8988T (cell line): ENCODE measurements at places on chromosomes 11 and 22.

- no peak for DNase-seq
These were observed 257.7 kb downstream of the TBC1D22A start for GRCh38 chr22:47020166-47020565.

DNA sequence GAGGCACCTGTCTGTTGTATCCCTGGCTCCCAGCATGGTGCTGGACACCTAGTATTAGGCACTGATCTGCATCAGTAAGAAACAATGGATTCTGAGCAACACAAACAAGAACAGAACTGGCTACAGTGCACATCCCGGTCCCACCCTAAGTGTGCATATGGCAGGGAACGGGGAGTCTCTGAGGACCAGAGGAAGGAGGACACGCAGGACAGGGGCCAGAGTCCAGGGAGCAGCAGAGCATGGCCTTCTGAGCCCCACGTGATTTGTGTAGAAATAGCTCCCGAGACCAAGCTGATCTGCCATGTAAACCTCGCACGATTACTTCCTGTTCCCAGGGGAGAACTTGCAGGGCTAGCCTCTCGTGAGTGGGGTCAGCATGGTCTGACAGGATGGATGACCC is 12.7 kb upstream of the SNX32 start:
- DNase-seq, result no peak

- no peak for DNase-seq
These were observed 9.1 kb downstream of the CTSF start for GRCh38 chr11:66559142-66559865.

DNA sequence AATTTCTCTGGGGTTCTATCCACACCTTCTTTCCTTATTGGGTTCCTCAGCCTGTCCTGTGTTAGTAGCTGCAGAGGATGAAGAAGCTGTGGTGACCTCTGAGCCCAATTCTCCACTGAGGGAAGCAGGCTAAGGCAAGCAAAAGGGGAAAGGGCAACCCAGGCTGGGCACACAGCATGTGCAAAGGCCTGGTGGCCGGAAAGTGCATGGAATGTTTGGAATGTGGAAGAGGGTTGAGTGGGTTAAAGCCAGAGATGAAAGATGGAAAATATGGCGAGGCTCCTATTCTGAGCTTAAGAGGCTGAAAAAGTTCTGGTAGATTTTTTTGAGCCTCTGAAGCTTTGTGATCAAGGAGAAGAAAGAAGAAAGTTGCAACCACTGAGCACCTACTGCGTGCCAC is 247.1 kb downstream of the MIAT start:
- DNase-seq, result no peak

- DNase-seq, result no peak
These were observed 63.8 kb upstream of the TOP3B start for GRCh38 chr22:22046370-22046769.

DNA sequence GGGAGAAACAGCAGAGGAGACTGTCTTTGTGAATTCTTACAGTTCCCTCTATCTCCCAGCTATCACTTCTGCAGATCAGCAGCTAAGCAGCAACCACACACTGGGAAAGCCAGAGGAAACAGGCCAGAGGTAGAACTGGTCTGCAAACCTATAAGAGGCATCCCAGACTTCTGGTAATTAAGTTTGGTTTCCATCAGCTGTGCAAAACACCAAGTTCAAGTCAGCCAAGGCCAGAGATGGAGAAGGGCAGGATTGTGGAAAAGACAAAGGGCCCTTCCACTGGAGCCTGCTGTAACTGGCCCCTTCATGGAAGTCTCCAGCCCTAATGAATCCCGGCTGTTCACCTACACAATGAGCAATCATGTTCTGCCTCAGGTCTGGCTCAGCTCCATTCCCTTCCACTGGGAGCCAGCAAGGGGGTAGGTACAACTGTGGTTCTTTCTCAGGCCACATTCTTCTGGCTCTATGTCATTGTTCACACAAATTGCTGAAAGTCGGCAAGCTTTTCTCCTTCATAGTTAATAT is 4.6 kb upstream of the PAMR1 start:
- DNase-seq, result no peak

GRCh38 chr11:35487532-35488078 is 37.8 kb downstream of the PAMR1 start:
- DNase-seq, result peak; percentile 26

- DNase-seq, result no peak
These were observed 40.7 kb downstream of the PACSIN2 start for GRCh38 chr22:42974223-42974622.

DNA sequence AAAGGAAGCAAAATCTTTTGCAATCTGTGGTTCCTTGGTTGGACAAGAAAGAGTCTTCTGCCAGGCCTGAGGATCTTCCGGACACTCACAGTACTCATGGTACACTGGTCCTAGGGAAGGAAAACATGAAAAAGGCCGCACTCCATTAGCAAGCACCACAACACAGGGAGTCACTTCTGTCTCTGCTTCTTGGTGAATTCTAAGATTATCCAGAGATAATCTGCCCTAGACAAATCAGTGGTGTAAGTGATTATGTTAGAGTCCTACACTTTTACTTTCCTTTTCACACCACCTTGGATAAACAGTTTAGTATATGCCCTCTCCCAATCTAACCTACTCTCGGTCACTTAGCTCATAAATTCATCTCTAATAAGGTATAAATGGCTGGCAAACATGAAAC is 11.9 kb downstream of the POGLUT3 start:
- DNase-seq, result no peak

DNA sequence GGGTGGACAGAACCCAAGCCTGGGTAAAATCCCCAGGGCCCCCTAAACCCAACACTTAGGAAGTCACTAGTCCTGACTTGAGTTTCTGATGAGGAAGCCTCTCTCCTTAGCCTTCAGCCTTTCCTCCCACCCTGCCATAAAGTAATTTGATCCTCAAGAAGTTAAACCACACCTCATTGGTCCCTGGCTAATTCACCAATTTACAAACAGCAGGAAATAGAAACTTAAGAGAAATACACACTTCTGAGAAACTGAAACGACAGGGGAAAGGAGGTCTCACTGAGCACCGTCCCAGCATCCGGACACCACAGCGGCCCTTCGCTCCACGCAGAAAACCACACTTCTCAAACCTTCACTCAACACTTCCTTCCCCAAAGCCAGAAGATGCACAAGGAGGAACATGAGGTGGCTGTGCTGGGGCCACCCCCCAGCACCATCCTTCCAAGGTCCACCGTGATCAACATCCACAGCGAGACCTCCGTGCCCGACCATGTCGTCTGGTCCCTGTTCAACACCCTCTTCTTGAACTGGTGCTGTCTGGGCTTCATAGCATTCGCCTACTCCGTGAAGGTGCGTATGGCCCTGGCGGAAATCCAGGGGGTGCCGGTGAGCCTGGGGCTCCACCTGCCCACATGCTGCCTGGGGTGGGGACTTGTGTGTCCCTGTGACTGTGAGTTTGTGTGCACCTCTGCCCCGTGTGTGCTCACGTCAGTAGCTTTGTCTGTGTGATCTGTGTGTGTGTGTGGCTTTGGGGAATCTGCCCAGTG is at the start of gene IFITM1:
IFITM1 (plus strand) TSS at position 254 of the 767 bp plus-strand sequence; CDS start at position 385, 131 bp downstream.
- no peak for DNase-seq

GRCh38 chr11:100890789-100891188 is 203.7 kb downstream of the ARHGAP42 start:
- no peak for DNase-seq

DNA sequence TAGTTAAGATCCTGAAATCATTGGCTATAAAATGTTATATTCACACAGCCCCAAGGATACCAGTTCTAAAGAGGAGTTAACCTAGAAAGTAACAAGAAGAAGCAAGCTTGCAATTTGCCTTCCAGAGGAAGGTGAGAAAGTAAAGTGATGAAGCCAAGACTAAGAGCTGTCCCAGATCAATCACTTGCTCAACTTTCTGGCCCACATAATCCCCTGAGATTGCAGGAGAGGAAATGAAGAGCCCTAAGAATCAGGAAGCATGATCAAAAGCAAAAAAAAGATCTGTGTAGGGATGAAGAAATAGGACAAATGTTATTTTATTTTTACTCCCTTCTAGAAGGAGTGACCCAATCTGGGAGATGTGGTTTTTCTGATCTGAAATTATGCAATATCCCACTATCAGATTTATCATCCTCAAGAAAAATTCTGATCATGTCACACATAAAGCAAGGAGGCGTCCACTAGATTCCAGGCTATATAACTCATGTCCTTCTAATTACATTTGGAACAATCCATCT is 180.3 kb upstream of the GUCY1A2 start:
- DNase-seq, result no peak

DNA sequence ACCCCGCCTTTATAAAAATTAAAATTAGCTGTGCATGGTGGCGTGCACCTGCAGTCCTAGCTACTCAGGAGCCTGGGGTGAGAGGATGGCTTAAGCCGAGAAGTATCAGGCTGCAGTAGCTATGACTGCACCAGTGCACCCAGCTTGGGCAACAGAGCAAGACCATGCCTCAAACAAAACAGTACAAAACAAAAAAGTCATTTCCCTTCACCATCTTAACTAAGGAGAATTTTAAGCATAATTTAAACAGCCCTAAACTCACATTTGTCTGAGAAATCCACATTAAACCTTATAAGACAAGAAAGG is 23.3 kb upstream of the TFIP11 start:
- DNase-seq, result no peak

DNA sequence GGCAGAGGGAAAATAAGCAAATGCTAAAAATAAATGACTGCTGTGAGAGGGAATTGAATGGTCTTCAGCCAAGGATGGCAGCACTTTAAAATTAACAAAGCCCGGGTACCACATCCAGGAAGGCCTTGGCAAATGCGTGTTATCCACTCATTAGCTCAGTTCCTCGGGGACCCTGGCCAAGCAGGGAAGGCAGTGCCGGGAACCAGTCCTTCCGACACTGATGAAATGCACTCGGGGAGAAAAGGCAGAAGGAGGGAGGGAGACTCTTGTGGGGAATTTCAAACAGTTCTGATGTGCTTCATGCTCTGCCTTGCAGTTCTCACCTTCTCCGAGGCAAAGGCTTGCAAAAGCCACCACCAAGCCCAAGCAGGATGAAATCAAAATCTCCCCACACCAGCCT is 38.3 kb downstream of the CLPB start:
- DNase-seq, result no peak

GRCh38 chr11:73518195-73518594 is 79.7 kb downstream of the FAM168A start:
- no peak for DNase-seq

DNA sequence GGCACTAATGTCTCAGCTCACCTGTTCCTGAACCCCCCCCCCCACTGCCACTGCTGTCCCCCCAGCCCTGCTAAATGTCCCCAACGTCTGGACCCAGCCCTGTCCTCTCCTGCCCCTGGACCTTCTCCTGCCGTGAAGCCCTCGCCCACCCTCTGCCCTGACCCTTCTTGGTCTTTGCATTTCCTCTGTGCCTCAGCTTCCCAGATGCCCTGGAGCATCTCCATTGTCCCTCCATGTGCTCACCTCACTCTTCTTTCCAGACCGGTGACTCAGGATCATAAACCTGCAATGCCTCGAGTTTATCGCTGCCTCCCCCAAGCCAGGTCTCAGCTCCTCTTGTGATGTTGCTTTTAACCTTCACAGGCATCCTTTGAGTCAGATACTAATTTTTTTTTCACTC is 416.4 kb downstream of the BRD1 start:
- DNase-seq, result no peak

DNA sequence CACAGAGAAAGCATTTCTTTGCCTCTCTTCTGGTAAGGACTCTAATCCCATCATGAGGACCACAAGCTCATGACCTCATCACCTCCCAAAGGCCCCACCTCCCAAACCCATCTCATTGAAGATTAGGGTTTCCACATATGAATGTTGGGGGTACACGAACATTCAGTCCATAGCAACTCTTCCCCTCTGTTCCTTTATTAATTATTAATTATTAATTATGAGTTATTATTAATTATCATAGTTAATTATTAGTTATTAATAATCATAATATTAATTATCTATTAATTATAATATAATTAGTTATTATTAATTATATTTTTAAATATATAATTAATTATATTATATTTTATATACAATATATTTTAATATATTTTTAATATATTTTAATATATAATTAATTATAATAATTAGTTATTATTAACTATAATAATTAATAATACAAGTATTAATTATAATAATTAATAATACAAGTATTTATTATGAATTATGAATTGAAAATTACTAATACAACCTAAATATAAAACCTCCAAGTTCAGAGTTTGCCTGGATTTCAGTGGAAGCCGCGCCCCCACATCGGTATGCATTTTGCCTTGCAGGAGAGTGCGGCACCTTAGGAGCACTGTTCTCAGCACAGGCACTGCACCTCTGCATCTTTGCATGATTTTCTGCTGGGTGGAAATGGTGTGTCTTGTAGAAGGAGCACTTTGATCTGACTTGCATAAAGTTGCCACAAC is 128.0 kb upstream of the FGF3 start:
- no peak for DNase-seq

- DNase-seq, result no peak
These were observed 32.9 kb downstream of the RPL27A start for GRCh38 chr11:8715501-8715900.

GRCh38 chr11:90855531-90855930 is 632.7 kb upstream of the CHORDC1 start:
- DNase-seq, result no peak

DNA sequence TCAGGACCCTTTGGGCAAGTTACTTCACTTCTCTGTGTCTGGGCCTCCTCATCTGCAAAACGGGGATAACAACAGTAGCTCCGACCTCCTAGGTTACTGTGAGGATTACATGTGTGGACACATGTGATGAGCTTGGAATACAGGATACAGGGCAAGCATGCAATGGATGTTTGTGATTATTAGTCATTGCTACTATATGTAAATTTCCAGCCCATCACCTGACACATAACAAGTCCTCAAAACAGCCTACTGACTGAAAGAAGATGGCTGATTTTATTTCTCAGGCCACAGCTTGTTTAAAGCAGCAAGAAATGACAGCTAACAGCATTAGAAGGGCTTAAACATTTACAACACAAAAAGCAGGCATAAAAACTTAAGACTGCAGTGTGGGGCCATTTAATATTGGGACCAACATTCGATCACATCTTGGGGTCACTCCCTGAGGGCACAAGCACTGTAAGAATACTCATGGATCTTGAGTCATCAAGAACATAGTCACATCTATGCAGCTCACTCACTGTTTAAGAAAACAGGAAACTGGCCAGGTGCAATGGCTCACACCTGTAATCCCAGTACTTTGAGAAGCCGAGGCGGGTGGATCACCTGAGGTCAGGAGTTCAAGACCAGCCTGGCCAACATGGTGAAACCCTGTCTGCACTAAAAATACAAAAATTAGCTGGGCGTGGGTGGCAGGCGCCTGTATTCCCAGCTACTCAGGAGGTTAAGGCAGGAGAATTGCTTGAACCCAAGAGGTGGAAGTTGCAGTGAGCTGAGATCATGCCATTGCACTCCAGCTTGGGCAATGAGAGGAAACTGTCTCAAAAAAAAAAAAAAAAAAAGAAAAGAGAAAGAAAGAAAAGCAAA is 49.5 kb downstream of the ABTB2 start:
- DNase-seq, result no peak

GRCh38 chr11:72812604-72812966 is 1.6 kb upstream of the ATG16L2 start:
- no peak for DNase-seq

- DNase-seq, result peak; percentile 59
These were observed 13.0 kb upstream of the UBASH3B start for GRCh38 chr11:122642472-122642922.
